ENCODE measurements at places on chromosomes 11 and 22.

DNA sequence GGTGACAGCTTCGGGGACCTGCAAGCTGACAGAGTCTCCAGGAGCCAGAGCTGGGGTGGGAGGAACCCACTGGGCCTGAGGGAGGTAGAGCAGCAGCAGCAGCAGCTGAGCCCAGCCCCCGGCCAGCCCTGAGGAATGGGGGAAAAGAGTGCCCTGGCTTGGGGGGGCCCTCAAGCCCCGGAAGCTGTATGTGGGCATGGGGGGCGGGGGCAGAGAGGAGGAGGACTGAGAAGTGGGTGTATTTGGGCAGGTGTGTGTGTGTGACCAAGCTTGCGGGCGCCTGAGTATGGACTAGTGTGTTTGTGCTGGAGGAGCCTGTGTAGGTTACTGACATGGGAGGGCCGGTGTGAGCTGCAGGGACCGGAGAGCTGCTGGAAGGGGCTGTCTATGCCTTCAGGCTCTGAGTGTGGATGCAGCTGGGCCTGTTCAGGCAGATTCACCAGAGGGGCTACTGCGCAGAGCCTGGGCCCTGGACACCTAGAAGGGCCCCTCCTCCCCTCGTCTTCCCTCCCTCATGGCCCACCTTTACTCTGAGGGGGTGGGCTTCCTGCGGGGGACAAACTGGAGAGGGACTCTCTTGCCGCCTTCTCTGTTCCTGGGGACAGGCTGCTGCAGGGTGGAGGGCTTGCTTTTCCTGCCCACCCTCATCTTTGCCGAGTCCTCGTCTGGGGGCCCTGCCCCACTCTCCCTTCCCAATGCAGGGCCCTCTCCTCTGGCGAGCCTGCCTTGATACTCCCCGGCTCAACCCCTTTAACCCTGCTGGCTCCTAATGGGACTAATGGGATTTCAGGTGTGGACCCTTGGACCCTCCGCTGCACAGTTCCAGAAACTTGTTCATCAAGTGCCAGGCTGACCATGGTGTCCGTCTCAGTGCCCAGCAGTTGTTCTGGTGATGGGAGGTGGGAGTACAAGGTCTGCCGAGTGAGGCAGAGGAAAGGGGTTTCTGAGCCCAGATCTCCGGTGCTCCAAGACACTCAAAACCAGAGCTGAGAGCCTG, 28.2 kb downstream of the ST3GAL4 start:
- no peak for DNase-seq

GRCh38 chr11:35750315-35750714, 87.7 kb downstream of the TRIM44 start:
- DNase-seq, result no peak

DNA sequence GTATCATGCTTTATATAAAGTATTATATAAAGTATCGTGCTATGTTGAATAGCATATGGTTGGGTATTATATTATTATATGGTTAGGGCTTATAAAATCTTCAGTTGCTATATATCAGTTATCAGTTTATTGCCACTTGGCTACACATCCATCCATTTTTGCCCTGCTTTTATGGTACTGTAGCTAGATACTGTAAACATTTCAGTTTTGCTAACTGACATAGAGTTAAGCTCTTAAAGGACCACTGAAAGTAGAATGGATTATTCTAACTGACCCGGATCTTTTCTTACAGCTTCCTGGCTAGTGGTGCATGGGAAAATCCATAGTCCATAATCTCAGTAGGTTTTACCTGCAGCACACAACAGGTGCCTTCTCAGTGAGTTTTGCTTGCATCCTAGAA, 405.3 kb upstream of the LUZP2 start:
- DNase-seq, result no peak

- DNase-seq, result no peak
These were observed 26.6 kb downstream of the RSF1 start for GRCh38 chr11:77793972-77794371.

GRCh38 chr11:102026217-102026616, 21.0 kb upstream of the CFAP300 start:
- DNase-seq, result no peak

DNA sequence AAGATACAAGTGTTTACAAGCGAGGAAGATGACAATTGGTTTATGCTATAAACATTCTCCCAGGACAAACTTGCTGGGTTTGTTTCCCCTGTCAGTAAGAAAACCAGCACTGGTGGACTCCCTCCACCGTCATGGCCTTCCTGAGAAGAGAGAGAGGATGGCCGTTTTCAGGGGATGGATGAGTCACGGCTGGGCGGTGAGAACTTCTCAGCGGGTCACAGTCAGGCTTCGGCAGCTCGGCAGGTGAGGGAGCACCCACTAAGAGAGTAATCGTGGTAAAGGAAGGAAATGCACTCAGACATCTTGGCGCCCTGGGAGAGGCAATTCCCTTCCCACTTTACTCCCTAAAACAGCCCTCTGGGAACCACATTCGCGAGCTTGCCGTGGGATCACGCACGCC, 83.9 kb downstream of the NCAM1 start:
- DNase-seq, result no peak

DNA sequence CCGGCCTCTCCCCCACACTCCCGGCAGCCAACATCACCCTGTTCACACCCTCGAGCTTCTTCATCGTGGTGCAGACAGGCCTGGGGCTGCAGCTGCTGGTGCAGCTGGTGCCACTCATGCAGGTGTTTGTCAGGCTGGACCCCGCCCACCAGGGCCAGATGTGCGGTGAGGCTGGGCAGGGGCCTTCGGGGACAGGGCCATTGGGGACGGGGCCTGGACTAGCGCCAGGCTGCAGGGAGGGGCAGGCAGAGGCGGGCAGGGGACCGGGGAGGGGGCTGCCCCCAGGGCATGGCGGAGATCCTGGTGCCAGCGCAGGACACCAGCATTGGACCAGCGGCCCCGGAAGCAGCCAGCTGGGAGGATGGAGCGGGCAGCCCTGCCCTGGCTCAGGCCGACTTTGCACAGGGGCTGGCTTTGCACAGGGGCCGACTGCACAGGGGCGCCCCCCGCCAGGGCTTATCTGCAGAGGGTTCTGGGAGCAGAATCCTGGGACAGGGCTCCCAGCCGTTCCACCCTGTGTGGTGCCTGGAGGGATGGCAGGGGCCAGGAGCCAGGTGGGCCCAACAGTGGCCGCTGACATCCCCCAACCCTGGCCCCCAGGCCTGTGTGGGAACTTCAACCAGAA, 8.6 kb downstream of the MUC5B start:
- DNase-seq, result no peak

- peak; percentile 37 for DNase-seq
These were observed 519 bp downstream of the ARRB1 start for GRCh38 chr11:75350743-75351540.

Measured in CD4-positive, alpha-beta T cell treated with Interleukin-1 beta for 1 hour (primary cell).